Suprapubic skin (tissue), 4 donors: ENCODE measurements at places on chromosomes 12 and 14.

GRCh38 chr12:2580821-2581220 is 213.9 kb upstream of the FKBP4 start:
- no peak for DNase-seq

GRCh38 chr12:97680751-97681150 is 218.1 kb downstream of the RMST start:
- no peak for DNase-seq

DNA sequence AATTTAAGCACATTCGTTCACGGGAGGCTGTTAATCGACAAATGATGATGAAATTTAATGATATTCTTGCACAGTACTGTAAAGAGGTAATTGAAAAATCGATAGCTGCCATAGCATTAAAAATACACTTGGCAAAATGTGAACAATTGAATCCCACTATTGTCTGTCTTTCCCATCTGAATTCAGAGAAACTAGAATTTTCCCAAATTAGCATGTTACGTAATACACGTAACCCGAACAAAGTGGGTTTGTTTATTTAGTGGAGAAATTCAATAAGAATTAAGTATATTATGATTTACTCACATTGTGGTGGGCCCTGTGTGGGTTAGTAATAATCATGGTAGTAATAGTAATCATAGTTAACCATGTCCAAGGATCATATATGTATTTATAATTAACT is 31.9 kb downstream of the DNAH10 start:
- no peak for DNase-seq

GRCh38 chr14:78997811-78998210 is 827.6 kb downstream of the NRXN3 start:
- DNase-seq: no peak

DNA sequence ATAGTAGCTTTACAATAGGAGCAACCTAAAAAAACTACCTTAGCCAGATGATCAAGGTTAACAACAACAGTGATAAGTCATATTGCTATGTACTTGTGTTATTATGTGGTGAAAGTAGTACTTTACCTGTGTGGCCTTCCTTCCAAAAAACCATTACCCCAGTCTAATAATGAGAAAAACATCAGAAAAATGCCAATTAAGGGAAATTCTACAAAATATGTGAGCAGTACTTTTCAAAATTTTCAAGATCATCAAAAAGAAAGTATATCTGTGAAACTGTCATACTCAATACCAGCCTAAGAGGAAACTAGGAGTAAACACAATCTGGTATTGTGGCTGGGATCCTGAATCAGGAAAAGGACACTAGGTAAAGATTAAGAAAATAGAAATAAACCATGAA is 165.3 kb upstream of the PKP2 start:
- DNase-seq: no peak

DNA sequence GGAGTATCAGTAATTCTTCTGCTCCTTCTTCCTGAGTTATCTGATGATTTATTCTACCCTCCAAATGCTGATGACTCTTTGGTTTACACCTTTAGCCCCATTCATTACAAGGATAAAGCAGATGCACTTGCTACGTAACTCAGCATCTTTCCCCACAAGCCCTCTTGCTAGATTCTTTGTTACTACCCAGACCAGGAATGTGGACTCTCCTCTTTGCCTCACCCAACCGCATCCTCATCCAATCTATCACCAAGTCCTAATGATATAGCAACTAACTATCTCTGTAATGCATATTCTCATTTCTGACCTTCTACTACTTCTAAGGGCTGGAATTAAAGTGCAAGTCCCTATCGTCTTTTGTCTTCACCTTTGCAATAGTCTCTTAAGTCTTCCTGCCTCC is 9.2 kb downstream of the KRT1 start:
- DNase-seq: no peak

DNA sequence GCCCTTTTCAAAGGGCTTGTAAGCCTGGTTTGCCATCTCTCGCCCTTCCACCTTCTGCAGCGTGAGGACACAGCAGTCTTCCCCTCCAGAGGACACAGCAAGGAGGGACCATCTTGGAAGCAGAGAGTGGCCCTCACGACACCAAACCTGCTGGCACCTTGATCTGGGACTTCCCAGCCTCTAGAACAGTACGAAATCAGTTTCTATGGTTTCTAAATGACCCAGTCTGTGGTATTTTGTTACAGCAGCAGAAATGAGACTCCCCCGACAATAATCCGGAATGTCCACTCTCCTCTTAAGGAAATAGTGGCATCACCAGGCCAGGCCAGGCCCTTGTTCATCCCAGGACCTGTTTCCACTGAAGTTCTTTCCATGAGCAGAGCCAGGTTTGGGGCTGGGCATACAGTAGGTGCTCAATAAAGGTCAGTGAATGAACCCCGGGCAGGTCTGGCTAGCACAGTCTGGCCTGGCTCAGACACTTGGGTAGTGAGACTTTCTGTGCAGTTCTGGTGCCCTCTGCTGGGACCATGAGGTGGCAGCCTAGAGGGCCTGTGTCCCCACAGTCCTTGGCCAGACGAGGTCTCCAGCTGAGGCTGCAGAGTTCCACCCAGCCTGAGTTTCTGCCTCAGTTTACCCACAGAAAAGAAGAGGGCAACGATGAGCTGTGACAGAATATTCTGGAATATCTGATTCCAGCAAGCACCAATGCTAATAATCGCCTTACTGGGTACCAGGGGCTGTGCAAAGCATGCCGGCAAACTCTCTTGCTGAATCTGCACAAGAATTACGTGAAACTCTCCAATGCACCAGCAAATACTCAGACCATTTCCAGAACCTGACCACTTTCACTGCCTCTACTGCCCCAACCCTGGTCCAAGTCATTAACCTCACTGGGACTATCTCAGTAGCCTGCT is 14.0 kb downstream of the ABCB9 start:
- DNase-seq: peak; percentile 84

DNA sequence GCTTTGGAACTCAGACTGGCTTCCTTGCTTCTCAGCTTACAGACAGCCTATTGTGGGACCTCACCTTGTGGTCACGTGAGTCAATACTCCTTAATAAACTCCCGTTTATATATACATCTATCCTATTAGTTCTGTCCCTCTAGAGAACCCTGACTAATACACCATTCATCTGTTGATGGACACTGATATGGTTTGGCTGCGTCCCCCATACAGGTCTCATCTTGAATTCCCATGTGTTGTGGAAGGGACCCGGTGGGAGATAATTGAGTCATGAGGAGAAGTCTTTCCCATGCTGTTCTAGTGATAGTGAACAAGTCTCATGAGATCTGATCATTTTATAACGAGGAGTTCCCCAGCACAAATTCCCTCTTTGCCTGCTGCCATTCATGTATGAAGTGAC is 57.0 kb downstream of the OTOGL start:
- DNase-seq: no peak

DNA sequence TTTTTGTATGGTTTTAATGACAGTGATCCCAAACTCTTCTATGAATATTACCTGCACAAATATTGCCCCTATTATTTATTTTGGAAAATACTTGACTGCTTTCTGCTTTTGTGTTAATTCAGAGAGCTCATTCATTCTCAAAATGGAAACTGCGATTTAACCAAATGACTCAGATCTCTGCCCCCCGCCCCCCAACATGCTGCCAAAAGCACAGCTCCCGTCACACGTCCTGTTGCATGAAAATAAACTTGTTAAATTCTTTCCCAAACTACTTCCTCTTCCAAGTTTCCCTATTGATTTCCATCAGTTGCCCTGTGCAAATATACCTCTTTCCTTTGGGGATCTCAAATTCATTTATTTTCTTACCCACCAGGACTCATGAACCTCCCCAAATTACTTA is 18.0 kb upstream of the NRDE2 start:
- DNase-seq: no peak

DNA sequence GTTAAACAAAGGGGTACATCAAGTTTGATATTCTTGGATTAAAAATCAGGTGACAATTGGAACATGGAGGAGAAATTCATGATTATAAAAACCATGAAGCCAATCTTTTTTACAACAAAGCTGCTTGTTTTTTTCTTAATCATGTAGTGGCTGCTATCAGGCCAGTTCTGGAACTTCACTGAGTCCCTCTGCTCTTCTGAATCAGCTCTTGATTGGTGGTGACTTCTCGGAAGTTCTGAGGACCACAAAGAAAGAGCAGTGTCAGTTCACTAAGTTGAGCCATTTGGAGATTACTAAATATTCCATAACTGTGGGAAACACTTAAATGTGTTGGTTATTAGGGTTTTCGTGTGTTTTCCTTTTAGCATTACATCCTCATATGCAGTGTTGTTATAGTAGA is 8.5 kb downstream of the EIF4B start:
- no peak for DNase-seq

- peak; percentile 94 for DNase-seq
These were observed 50.4 kb downstream of the CHGA start for GRCh38 chr14:92973261-92973797.

DNA sequence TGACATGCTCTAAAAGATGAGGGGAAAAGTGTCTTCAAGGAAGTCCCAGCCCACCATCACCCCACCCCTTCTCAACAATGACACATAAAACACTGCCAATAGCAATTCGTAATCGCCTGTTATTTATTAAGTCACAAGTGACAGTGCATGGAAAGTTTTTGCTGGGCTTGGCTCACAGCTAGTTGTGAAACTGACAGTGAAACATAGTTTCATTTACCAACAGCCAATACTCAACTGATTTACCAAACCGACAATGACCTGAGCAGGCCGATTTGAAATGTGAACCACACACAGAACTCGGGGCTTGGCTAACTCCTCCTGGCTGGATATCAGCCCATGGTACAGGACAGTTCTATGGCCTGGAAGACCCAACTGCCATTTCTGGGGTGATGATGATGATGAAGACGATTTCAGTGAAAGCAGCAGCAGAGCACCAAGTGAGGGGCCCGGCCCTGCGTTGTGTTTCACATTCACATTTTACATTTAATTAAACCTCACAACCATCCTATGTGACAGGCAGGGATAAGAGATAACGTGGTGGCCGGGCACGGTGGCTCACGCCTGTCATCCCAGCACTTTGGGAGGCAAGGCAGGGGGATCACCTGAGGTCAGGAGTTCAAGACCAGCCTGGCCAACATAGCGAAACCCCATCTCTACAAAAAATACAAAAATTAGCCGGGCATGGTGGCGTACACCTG is 42.7 kb downstream of the CAMKK2 start:
- DNase-seq: no peak

DNA sequence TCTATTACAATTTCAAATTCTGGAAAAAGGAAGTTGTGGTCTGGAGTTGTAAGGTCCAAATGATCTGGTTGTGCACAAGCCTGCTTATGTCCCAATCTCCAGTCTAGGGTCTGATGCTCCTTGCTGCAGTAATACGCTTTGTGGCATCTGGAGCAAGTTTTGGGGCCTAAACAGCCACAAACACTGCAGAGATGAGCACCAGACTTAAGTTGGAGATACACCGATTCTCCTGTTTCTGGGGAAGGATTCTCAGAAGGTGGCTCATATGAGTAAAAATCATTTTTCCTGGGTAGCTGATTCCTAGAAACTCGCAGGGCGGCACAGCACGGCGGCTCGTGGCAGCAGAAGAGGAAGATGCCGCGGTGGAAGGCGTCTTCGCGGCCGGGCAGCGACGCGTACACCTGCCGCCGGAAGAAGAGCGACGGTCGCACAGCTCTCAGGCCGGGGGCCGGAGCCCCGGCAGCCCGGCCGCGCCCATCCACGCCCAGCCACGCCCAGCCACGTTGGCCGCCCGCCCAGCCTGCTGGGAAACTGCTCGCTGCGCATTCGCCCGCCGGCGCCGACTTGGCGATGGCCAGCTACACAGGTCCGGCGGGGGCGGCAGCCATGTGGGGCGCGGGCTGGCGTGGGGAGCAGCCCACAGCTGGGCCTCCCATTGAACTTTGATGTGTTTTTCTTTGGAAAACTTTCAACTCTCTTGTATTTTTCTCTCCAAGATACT is 129.0 kb downstream of the ASCL4 start:
- DNase-seq: no peak

DNA sequence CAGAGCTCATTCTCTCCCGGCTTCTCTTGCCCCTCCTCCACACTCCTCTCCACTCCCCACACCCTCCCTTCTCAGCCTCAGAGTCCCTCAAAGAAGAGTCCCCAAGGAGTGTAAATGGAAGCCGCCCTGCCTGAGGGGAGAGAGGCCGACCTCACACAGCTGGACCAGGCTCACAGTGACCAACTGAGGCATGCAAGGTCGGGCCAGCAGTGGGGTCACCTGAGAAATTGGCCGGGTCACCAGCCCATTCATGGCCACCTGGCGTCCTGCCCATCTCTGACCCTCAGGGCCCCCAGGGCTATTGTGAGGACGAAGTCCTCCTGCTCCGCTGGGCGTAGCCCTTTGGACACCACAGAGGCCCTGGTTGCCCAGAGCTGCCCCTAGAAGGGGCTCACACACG is 49.5 kb upstream of the NUAK1 start:
- DNase-seq: no peak

DNA sequence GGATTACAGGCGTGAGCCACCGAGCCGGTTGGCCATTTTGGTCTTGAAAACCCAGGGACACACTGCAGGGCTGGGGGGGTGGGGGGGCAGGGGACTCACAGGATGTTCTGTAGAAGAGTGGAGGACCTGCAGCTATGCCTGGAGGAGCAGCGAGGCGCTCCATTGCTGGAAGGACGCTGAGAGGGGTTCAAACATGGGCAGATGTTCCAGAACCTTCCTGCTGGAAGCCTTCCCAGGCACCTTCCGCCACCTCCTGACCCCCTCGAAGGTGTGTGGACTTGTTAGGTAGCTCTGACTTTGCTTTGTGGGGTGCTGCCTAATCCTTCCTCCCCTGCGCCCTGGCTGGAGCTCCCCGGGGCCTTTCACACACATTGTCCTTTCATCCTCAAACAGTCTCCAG is 19.6 kb upstream of the PPP1R13B start:
- DNase-seq: no peak

DNA sequence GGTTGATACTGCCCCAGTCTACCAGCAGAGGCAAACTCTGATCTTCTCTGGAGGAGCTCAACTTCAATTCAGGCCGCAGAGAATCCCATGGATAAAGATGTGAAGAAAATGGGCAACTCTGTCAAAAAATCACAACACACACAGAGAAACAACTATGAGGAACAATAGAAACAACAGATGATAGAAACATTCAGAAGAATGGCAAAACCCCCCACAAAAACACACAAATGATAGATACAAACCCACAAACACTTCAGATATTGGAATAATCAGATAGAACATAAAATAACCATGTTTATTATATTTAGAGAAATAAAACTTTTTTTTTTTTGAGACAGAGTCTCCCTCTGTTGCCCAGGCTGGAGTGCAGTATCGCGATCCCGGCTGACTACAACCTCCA is 20.0 kb upstream of the HVCN1 start:
- DNase-seq: no peak

- no peak for DNase-seq
These were observed 236.6 kb downstream of the C12orf75 start for GRCh38 chr12:105567061-105567460.

GRCh38 chr14:103710771-103711377 is 4.4 kb downstream of the XRCC3 start:
- no peak for DNase-seq

GRCh38 chr14:68819260-68819691 is 26.4 kb upstream of the ZFP36L1 start:
- no peak for DNase-seq

GRCh38 chr14:23729720-23730387 is 93.7 kb downstream of the DHRS2 start:
- no peak for DNase-seq
